ENCODE measurements at places on chromosomes 11 and 22. TPM values are rescaled to one million over a fixed set of nuclear protein-coding genes. Genes with fewer than 3 reads are reported as not detected.

CECR2 gene
- 3.4 TPM for total RNA-seq

OR2D2 gene
- total RNA-seq = 0.60 TPM

CRYBB2 gene
- total RNA-seq = not detected

OR8G1 gene
- total RNA-seq = not detected

SORL1 gene
- 74.2 TPM for total RNA-seq

DNA sequence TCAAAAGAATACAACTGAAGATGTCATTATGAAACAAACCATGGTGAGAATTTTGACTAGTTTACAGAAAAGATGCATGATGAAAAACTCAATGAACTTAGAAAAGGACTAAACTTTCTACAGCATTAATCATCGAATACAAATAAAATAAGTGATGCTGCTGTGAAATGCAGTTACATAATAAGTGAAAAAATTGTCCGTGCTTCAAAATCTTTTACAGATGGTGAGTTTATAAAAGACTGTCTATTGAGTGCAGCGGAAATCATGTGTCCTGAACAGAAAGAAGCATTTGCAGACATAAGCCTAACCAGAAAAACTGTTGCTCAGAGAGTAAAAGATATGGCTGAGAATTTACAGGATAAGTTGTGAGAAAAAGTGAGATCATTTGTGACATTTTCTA lies 33.8 kb downstream of the NEAT1 start:
- no peak for DNase-seq

GRCh38 chr22:20882855-20883254 lies 24.0 kb downstream of the SNAP29 start:
- no peak for DNase-seq

DNA sequence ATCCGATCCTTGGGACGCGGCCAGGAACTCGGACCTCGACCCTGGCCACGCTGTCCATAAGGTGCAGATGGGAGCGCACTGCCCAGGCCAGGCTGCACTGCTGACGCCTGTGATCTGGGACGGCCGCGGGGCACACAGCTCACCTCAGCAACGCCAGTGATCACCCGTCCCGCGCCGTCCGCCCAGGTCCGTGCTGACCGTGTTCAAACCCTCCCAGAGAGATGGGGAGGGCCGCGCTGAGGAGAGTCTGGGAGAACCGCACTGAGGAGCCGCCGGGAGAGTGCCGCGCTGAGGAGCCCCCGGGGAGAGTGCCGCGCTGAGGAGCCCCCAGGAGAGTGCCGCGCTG lies 636 bp downstream of the KCNQ1OT1 start:
- DNase-seq = peak; percentile 25

DNA sequence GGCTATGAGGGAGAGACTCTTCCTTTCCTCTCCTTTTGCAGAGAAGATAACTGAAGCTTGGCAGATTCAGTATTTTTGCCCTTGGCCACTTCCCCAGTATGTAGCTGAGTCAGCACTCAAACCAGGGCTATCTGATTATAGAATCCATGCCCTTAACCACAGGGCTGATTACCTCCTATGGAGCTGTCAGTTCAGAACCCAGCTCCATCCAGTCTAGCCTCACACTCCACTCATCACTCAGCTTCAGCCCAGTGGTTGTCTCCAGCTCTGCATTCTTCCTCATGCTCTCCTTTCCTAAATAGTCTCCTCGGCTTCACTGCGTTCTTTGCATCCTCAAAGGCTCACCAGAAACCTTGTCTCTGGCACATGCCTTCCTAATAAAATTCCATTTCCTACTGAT lies 151.6 kb upstream of the BLID start:
- DNase-seq = no peak

DNA sequence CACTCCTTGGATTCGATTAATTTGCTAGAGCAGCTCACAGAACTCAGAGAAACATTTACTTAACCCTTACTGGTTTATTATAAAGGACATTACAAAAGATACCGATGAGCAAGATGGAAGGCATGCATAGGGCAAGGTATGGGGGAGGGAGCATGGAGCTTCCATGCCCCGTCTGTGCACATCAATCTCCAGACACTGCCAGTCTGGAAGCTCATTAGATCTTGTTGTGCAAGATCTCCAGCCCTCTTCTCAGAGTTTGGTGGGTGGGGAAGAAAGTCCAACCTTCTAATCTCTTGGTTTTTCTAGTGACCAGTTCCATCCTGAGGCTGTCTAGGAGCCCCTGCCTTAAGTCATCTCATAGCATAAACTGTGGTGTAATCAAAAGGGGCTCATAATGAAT lies 190.7 kb downstream of the UVRAG start:
- DNase-seq = no peak

DNA sequence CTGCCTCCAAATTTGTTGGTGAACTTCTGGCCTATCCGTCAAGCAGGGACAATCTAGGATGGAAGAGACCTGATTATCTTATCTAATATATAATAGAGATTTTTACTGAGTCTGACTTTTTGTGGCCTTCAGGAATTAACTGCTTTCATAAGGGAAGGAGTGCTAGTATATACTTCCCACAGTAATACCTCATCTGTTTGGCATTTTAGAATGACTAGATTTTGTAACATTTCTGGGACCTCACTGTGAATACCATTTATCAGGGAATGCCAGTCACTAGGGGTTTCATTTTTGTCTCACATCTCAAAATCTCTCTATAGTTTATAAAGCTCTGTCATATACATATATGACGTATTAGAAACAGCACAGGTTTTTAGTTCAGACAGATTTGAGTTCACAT lies 114.3 kb downstream of the INSC start:
- no peak for DNase-seq

DNA sequence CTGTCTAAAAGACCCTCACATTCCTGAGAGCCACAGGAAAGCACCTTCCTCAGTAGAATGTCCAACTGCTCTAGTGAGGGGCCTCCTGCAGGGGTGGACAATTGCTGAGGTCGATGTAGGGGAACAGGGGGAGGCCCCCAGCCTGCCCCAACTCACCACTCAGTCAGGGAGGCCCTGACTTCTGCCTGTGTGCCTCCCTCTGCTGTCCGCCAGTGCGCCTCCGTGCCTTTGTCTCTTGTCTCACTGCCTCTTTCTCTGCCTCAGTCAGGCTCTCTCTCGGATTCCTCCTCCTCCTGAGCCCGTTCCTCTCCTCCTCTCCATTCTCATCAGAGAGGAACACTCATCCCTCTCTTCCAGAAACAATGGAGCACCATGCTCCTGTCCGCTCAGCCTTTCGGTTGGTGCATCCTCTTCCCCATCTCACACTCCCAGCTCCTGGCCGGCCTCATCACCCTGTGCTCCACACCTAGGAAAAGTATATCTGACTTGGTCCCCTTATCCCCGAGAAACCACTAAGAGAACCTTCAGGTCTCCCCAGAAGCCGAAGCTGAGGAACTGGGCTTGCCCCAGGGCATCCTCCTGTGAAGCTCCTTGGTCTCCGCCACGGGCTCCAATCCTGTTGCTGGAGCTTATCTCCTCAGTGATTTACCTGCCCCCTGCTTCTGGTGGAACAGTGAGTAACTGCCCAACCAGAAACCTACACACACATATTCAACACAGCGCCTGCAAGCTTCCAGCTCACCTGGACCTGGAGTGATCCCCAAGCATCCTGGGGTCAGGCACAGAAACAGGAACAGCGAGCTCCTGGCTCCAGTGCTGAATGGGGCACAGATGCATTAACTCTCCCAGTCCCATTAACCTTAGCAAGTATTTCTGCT lies 2.3 kb downstream of the B3GAT1 start:
- DNase-seq = no peak

- no peak for DNase-seq
Observed at GRCh38 chr11:15107730-15108515, 6.8 kb upstream of the INSC start.

DNA sequence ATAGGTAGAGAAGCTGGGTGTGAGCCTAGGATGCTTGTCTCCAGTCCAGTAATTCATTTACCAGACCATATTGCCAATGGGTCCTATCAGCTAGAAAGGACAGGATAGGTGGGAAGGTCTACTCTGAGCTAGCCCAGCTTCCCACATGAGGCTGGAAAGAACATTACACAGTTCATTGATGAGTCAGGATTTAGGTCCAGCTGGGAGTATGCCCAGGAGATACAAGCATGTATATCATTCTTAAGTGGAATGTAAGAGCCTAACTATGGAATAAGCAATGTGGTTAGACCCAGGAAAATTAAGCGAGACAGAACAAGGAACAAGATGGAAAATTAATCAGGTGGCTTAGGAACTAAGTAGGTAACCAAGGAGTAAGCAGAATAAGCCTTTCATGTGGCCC lies 59.0 kb upstream of the TBCEL start:
- no peak for DNase-seq

DNA sequence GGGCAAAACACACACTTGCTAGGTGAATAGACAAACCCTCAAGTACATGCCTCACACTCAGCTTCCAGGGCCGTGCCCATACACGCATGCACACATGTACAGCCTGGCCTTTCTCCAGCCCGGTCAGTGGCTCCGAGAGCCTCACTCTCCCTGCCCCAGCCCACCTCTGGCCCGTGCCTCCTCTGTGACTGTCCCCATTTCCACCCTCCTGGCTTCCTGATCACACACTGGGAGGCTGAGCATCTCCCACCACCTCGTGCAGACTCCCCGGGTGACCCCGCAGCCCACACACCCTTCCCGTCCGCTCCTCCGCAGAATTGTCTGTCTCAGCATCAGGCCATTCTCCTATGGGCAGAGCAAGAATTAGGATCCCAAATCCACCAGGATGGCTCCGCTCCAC lies 634.1 kb downstream of the TBC1D22A start:
- DNase-seq = peak; percentile 34

DNA sequence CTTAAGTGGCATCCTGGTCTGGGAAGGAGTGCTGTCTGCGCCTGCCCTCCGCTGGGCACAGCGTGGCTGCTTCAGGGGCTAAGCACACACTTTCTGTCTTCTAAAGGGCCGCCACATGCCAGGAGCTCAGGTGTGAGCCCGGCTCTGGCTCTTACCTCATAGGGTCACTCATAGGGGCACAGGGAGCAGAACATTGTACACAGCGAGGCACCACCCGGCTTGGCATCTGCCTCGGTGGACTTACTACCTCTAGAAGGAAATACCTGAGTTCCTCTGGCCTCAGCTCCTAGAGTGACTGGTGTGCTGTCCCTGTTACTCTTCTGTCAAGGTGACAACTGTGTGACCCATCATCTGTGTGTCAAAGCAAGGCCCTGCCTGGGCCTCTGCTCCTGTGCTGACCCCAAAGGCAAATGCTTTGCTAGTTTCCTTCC lies 13.4 kb downstream of the NEAT1 start:
- DNase-seq = no peak

GRCh38 chr22:17117400-17117799 lies 3.8 kb downstream of the TMEM121B start:
- no peak for DNase-seq

GRCh38 chr22:41038732-41039131 lies 53.7 kb upstream of the EP300 start:
- DNase-seq = peak; percentile 1

DNA sequence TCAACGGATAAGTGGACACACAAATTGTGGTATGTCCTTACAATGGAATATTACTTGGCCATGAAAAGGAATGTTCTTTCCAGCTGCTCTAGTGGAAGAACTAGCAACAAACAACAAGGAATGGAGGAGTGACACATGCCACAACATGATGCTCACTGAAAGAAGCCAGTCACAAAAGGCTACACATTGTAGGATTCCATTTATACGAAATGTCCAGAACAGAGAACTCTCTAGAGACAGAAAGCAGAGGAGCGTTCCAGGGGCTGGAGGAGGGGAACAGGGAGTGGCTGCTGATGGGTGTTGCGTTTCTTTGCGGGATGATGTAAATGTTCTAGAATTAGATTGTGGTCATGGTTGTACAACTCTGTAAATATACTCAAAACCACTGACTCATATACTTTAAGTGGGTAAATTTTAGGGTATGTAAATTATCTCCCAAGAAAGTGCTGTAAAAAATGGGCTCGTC lies 32.4 kb upstream of the PDGFB start:
- DNase-seq = no peak

- DNase-seq = no peak
Observed at GRCh38 chr11:85109141-85109540, 518.0 kb downstream of the DLG2 start.

DNA sequence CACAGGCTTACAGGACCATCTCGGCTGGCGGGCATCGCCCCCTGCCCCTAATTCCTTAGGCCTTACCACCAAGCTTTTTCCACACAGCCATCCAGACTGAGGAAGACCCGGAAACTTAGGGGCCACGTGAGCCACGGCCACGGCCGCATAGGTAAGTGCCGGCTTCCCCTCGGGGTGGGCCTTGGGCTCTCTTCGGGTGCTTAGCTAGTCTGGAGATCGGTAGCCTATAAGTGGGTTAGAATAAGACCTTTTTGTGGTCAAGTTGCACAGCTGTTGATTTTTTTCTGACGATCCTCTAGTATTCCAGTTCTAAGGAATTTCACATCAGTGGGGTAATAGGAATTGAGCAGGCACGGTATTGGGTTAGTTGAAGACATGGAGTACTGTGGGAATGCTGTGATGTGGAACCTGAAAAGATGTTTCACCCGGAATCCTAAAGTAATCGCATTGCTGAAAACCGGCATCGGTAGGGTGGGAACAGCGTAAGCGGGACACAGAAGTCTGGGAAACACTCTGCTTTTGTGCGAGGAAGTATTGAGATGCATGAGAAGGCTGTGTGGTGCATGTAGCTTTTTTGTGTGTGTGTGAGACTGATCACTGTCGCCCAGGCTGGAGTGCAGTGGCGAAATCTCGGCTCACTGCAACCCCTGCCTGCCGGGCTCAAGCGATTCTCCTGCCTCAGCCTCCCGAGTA lies 669 bp downstream of the RPL27A start:
- no peak for DNase-seq

GRCh38 chr11:70575396-70576060 lies 177.2 kb downstream of the CTTN start:
- DNase-seq = no peak

DNA sequence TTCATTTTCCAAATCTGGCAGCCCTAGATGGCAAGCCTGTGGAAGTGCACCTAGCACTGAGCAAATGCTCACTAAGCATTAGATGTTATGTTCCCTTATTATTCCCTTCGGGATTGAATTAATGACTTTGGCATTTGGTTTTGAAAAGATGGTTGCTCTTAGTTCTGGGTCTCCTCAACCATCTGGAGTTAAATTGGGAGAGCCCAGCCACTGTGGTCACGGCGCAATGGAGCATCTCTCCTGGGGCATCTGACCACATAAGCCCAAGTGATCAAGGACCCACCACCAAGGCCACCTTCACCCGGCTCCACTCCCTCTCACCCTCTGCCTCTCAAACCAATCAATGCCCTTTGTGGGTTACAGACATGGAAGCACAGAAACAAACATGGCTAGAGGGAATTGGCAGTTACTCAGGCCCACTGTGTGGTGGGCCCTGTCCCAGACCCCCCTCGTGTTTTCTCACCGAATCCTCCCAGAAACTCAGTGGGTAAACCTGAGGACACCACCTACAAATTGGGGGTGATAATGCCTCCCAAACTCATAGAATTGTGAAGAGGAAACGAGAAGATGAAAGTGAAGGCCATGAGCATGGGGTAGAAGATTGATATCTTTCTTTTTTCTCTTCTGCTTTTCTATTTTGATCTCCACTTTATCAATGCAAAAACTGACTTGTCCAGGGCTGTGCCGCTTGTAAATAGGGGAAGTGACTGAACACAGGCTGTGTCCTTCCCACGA lies 52.2 kb downstream of the IRAG1 start:
- DNase-seq = no peak

All from kidney (tissue), 22 donors.